ENCODE measurements at places on chromosomes 11 and 22.
A peak's percentile ranks its signal among the peaks of the same experiment; 100 is the strongest.

DNA sequence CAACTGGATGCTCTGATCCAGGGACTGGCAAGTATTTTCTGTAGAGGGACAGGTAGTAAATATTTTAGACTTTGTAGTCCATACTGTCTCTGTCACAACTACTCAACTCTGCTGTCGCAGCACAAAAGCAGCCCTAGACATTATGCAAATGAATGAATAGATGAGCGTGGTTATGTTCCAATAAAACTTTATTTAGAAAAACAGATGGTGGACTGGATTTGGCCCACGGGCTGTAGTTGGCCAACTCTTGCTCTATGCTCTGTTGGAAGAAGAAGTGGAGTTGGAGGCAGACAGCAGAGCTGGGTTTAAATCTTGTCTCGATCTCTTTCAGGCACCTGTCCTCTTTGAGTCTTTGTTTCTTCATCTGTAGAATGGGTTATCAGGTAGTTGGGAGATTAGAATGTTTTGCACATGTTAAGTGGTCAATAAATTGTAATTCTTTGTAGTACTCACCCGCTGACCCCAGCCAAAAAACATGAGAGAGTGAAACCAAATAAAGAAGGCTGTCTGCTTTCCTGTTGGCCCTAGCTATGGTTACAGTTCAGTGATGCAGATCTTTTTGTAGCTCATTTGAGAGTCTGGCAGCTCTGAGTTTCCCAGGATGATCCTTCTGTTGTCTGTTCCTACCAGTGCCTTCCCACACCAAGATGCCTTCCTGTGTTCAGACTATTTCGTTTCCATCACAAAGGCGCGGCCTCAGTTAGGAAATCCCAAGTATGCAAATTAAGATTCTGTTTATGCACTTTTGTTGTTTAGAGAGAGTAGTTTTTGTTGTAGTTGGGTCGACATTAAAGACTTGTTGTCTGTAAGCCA, 198.1 kb upstream of the SEZ6L start:
- no peak for DNase-seq

DNA sequence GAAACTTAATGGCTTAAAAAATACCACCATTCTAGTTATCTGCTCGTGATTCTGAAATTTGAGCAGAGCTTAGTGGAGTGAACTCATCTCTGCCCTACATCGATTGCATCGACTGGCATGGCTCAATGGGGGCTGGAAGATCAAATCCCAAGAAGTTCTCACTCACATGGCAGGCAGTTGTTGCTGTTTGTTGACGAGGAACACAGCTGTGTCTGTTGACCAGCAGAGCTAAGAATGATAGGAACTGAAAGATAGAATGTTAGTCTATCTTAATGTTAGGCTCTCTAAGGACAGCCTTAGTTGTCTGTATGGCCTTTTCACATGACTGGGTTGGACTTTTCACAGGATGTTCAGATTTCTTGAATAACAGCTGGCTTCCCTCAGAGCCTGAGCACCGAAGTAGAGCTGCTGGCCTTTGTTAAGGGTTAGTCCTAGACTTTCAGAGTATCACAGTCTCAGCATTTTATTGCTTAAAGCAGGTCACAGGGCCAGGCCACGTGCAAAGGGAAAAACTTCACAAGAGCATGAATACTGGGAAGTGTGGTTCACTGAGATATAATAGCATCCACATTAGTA, 31.6 kb upstream of the IZUMO1R start:
- DNase-seq = no peak

DNA sequence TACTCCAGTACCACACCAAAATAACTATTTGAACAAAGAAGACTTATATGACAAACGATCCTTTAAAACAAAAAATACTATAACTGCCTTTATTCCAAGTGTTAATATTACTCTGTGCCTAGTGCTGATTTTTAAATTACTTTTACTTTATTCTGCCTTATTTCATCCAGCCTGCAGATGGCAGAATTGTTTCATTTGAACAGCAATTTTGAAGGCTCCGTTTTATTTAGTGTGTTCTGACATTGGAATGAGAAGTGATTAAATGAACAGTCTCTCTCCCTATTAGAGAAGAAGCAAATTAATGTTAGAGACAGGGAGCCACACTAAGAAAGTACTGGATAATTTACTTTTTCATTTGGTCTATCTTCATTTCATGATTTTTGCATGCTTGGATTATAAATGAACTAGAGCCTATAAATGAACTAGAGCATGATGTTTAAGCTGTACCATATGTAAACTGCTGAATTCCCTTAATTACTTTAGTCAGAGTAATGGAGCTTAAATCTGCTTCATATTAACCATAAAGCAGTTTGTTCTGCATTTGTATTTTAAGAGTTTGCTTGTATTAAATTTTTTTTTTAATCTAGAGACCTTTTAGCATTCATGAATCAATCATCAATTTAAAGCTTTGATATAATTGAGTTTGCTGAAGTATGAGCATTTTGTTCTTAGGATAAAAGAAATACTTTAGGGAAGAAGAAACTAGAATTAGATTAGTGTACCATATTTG, 9.8 kb downstream of the PDHX start:
- DNase-seq = peak; percentile 17

DNA sequence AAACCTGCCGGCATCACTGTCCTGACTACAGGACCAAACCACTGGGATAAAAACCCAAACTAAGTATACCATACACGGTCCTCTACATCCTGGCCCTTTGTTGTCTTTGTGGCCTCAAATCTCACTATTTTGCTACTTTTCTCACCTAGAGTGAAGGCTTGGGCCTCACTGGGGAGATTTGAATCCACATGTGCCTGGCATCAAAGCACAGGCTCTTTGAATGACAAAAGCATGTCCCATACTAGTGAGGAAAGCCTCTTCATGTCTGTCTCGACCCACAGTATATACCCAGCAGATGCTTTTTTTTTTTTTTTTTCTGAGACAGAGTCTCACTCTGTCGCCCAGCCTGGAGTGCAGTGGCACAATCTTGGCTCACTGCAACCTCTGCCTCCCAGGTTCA, 72.5 kb upstream of the DRD2 start:
- DNase-seq = no peak

DNA sequence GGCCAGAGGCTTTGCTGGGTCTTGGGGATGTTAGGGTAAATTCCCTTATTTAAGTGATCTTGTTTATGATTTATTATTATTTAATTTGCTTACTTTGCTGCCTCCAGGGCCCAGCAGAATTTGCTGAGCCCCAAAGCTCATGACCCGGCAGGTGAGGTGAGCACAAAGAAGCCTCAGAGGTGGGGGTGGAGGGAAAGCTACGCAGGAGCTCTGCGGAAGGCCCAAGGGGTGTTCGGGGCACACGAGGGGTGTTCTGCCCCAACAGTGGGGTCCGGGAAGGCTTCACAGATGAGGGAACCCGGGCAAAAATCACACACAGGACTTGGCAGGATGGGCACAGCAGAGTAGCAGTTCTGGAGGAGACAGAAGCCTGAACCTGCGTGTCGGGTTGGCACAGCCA, 6.7 kb upstream of the LINC01488 start:
- DNase-seq = no peak

DNA sequence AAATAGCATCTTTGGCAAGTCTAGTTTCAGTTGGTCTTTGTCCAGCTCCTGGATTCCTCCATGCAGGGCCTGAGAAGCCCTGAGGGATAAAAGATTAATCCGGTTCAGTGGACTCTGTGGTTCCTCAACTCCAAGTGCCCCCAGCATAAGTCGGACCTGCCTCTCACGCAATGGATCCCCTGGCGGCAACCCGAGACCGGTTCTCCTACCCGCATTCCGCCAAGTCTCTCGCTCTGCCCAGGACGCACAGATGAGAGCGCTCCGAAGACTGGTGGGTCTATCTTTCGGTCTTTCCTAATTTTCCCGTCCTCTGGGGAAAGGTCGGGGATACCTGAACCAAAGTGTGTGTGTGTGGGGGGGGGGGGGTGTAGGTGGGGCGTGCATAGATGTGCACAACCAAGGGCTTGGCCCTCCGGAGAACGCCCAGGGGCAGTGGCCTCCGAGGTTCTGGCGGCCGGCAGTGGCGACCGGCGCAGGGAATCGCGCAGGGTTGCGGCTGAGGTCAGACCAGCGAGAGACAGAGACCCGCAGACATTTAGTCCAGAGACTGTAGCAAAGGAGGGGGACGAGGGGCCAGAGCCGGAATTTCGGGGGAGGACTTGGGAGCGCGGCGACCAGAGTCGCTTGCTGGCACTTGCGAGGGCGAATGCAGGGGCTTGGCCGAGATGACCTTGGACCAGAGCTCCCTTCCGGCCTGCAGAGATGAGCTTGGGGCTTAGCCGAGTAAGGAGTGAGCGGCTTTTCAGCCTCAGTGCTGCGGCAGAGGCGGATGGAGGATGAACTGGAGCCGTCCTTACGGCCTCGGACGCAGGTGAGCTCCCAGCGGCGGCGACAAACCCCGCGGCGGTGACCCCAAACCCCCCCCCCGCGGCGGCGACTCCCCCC, 712 bp upstream of the SLC2A11 start:
- peak; percentile 45 for DNase-seq

DNA sequence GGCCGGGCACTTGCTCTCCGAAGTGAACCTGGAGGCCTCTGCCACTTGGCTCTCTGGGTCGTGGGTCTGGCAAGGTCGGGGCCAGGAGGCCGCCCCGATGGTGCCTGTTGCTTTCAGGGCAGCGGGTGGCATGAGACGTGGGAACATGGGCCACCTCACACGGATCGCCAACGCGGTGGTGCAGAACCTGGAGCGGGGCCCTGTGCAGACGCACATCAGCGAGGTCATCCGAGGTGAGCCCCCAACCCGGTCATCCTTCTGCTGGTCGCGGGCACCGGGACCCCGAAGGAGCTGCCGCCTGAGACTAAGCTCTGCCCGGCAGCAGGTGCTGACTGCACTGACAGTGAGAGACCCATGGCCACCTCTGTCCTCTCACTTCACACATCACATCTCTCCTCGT, 40.0 kb downstream of the SBF1 start:
- no peak for DNase-seq

DNA sequence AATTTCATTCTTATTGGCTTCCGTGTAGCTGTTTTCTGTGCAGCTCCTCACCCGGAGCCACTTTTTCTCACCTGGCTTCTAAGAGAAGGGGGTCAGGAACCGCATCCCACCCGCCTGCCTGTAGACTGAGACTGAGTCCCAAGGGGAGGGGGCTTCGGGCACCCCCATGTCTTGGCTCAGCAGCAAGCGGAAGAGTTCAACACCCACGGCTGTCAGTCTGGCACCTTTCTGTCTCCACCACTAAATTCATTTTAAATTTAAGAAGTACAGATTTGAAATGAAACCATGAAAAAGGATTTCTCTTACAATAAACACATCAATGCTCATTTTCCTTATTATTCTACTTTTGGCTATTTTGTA, 66.7 kb downstream of the EFCAB6 start:
- DNase-seq = peak; percentile 39

DNA sequence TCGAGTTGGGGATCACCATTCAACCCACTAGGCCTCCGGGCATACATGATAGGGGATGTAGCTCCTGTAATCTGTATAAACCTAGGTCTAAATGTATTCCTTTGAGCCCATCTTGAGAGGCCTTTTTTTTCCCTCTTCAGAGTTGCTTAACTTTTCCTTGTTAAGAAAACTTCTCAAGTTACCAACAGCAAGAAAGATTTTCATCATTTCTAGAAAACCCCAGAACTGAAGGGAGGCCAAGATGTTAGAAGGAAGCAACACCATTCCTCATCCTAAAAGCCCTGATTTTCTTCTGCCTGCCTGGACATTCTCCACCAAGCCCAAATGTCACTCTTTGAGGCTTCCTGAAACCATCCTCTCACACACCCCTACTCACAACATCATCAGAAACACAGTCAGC, 79.4 kb downstream of the TMPRSS5 start:
- no peak for DNase-seq

DNA sequence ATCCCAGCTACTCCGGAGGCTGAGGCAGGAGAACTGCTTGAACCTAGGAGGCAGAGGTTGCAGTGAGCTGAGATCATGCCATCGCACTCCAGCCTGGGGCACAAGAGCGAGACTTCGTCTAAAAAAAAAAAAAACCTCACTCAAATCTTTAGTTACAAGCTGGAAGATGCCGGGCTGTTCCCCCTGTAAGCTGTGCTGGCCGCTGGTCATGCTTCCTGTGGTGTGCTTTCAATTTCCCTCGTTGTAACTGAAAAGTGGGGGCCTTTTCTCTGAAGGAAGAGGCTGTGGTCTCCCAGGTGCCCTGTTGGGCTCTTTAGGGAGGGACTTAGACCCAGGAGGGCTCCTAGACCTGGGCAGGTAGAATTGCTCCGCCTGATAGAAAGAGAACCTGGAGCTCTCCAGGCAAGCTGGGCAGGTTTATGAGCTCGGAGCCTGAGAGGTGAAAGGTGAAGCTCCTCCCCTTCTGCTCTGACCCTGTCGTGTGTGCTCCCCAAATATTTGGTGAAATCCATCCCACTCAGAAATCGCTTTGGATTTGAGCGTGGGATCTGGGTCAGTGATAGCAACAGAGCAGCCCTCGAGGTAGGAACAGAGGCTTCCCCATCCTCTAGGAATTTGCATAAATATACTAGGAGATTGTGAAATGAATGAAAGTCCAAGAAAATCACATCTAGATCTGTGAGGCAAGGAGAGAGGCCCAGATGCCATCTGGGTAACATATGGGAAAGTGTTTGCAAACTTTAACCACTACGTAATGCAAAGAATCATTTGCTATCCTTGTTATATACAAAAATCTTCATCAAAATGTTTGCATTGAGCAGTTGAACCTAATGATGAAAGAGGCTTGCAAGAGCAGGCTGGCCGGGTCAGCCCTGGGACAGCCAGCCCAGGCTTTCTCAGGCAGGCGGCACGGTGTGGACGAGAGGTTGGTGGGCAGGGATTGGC, 154.3 kb downstream of the FBXO7 start:
- DNase-seq = no peak

GRCh38 chr11:35311331-35311730, 108.0 kb downstream of the SLC1A2 start:
- DNase-seq = no peak

DNA sequence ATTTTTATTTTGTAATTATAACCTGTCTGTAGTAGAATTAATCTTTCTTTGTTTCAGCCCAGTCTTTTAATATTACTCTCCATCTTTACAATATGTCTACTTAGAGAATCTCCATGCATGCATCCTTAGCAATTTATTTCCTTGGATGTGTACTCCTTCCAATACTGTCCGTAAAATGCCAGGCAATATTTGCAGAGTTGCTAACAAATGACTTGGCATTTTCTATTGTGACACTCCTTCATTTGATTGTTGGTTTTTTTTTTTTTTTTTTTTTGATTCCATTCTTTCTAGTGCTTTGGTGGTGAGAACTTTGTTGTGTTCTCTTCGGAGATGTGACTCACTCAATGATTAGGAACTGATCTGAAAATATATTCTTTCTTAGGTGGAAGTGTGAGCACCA, 220.3 kb downstream of the CNTN5 start:
- DNase-seq = no peak

- no peak for DNase-seq
These were observed 15.4 kb downstream of the CARD10 start for GRCh38 chr22:37503850-37504249.
